ENCODE measurements at places on chromosomes 5 and 9.
A peak's percentile ranks its signal among the peaks of the same experiment; 100 is the strongest.

GRCh38 chr9:15529566-15530324, 19.0 kb upstream of the PSIP1 start:
- no peak for DNase-seq

- DNase-seq = no peak
These were observed 152.3 kb downstream of the HSD17B3 start for GRCh38 chr9:96149533-96150280.

- no peak for DNase-seq
These were observed 64.1 kb downstream of the COL23A1 start for GRCh38 chr5:178525906-178526732.

DNA sequence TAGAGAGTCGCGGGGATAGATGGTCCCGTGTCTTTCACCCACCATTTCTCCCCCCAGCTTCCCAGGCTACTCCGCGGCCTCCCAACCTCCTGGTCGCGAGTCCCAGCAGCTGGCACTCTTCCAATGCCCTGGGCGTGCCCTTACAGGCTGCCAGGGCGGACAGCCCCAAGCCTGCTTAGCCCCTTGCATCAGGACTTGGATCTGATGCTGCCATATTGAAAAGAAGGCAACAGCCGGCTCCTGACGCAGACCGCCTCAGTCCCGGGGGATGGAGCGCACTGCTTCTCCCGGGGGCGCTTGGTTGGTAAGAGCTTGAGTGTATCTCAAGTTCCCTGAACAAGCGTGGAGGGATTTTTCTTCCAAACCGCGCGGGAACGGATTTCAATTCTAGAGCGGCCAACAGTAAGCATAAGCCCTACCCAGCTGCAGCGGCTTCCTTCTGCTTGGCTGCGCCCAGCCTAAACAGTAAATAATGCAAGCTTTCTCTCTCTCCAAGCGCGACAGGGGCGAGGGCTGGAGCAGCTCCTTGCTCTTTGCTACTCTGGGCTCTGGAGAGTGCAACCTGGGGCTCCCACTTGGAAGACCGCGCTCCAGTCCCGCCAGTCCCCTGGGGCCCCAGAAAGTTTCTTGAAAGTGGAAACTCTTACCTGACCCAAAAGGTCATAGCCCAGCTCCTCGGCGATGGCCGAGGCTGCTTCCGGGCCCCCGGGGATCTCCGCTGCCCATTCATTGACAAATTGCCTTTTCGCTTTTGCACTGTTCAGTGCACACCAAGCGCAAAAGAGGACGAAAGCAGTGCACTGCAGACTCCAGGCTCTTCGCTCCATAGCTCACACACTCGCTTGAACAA, 607 bp downstream of the PCSK1 start:
- no peak for DNase-seq

GRCh38 chr5:74281166-74281565, 359.4 kb downstream of the ENC1 start:
- DNase-seq = no peak

- no peak for DNase-seq
These were observed 9.1 kb upstream of the MGAT1 start for GRCh38 chr5:180811623-180812124.

- no peak for DNase-seq
These were observed 36.0 kb downstream of the PRDM6 start for GRCh38 chr5:123124859-123125595.

DNA sequence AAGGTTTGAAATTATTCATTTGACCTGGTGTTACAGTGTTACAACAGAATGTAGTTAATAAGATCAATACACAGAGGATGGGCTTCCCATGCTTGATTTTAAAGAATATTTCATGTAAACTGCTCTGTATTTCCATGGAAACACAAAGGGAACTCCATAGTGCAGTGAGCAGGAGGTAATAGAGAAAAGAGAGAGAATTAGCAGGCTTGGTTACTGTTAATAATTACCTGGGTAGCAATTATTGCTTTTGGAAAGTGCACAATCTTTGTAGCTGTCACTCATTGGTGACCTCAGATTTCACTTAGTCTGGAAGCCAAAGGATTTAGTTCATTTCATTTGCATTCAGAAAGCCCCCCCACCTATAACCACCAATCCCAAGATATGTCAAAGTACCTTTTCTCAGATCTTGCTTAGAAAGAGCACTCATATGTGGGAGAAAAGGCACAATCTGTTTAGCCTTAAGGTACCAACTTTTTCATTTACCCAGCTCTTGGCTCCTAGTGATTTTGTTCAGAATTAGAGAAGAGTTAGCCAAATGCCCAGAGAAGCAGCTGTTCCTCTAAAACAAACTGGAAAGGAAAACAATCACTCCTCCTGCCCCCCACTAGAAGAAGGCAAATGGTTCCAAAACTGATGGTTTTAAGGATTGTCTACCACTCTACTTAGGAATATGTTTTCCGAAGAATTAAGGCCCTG, 234.5 kb upstream of the SLC24A2 start:
- no peak for DNase-seq

DNA sequence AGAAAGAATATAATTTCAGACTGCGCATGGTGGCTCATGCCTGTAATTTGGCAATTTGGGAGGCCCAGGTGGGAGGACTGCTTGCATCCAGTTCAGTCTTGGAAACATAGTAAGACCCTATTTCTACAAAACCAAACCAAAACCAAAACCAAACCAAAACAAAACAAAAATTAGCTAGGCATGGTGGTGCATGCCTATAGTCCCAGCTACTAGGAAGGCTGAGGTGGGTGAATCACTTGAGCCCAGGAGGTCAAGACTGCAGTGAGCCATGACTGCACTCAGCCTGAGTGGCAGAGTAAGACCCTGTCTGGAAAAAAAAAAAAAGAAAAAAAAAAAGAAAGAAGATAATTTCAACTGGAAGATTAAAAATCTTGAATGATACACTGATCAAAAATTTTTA, 137.0 kb upstream of the ACOT12 start:
- no peak for DNase-seq

GRCh38 chr9:84513473-84513872, 156.1 kb upstream of the NTRK2 start:
- DNase-seq = no peak

- DNase-seq = no peak
These were observed 80.1 kb downstream of the FBXW11 start for GRCh38 chr5:171926311-171926710.

DNA sequence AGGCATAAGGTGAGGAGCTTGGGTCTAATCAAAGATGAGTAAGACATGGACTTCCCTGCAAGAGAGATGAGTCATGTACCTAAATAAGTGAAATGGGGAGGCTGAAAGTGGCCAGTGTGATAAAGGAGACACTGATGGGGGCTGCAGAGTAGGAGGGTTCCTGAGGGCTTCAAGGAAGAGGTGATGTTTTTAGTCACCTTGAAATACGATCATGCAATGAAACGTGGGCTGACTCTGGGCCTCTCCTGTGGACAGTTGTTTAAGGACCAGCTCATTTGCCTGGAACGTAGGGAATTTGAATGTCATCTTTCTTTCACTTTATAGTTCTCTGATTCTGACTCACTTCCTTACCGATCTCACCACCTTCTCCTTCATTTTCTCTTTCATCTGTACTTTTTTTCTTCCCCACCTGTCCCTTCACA, 49.6 kb upstream of the CPLX2 start:
- DNase-seq = no peak

GRCh38 chr5:178793696-178794095, 63.2 kb upstream of the ZNF354A start:
- DNase-seq = no peak

DNA sequence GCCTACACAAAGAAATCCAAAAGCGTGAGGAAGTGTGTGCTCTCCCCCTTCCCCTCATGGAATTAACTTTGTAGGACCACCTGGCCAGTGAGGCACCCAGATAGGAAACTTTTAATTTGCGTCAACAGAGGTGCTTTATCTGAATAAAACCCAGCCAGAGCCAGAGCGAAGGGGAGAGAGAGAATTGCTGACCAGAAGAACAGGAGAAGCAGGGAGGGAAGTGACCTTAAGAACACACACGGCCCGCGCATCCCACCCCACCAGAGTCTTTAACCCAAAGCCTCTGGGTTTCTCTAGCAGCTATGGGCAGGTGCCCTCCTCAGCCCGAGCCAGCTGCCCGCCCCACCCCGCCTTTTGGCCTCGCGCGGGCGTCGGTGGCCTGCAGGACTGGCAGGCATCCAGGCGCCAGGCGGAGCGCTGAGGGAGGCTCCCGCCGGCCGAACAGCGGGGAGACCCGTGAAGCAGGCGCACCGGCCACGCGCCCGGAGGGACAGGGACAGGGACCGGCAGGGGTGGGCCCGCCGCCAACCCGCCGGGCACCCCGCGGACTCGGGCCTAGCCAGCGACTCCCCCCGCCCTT, 580 bp downstream of the ERAP1 start:
- peak; percentile 15 for DNase-seq

- no peak for DNase-seq
These were observed 8.0 kb upstream of the REEP5 start for GRCh38 chr5:112930082-112930344.

- DNase-seq = no peak
These were observed 72.4 kb upstream of the FBXW11 start for GRCh38 chr5:172078726-172079345.

DNA sequence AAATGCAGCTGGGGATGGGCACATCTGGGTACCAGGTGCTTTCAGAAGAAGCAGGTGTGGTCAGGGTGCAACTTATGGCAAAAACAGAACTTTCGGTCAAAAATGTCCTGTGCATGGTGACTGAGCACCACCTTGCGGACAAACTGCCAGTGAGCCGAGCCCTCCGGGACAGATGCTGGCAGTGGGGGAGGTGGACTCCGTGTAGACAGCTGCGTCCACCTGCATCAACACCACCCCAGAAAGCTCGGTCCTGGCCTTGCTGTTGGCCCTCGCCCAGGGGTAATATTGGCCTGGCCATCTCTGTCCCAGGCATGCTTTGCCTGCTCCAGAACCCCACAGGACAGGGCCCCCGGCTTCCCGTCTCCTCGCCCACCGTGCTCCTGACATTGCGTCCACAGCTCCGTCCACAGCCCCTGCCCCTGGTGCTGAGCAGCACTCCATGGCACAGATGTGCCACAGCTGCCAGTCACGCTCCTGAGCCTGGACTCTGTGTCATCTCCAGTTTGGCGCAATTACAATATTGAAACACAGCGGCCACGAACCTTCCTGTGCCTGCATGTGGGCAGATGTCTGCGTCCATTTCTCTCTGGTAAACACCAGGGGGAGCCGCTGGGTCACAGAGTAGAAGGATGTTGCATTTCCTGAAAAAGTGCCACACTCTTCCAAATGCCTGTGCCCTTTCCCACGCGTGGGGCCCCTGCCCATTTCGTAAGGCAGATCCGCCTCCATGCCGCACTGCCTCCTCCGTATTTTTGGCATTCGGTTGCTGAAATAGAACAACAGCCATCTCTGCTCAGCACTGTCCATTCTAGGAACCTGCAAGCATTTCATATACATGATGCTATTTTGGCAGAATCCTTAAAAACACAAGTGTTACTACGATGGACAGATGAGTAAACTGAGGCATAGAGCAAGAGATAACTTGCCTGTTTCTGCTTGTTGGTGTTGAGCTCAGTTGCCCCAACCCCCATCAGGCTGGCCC, 33.4 kb upstream of the SLC6A19 start:
- peak; percentile 46 for DNase-seq

GRCh38 chr9:942805-943580, 33.5 kb upstream of the DMRT3 start:
- no peak for DNase-seq

DNA sequence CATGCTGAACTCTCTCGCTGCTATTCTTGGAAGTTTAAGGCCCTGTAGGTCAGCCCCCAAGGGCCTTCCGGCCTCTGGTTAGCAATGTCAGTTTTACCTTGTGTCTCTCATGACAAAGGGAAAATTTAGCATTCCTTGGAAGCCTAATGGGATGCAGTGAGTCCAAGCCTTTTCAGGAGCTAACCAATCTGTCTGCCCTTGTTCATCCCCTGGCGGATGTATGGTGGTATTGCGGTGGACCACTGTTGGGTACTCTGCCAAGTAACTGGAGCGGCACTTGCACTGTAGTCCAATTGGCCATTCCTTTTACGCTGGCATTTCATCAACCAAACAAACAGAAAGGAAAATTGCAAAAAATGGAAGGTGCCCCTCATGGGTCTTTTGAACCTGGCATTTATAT, 318.4 kb upstream of the NMUR2 start:
- DNase-seq = no peak

- no peak for DNase-seq
These were observed 596 bp upstream of the CDC37L1 start for GRCh38 chr9:4678679-4679267.

DNA sequence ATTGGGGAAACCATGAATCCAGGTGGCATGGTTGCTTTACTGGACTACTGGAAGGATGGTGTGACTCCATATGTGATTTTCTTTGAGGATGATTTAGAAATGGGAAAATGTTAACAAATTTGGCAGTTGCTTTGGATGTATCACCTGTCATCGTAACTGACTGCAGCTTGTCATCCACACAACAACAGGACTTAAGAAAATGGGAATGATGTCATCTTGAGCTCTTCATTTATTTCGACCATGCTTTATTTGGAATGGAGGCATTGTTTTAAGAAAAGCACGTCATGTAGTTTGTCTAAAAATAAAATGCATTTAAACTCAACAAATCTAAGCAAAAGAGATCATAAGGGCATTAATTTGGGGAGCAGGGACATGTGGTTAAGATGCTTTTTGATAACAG, 265.0 kb downstream of the GOLPH3 start:
- DNase-seq = no peak

DNA sequence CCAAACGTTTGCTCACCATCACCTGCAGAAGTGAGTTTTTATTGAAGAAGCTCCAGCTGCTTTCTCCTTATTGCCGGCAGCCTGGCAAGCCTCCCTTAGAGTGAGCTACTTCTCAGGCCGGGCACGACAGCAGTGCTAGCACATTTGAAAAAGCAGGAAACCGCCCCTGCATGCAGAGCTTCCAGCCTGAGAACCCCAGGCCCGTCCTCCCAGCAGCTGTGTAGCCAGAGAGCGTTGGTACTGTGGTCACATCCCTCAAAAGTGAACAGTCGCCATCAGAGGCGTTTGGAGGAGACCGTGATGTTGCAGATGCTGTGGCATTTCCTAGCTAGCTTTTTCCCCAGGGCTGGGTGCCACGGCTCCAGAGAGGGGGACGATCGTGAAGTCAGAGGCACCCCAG, 23.5 kb downstream of the SLC25A25 start:
- no peak for DNase-seq

DNA sequence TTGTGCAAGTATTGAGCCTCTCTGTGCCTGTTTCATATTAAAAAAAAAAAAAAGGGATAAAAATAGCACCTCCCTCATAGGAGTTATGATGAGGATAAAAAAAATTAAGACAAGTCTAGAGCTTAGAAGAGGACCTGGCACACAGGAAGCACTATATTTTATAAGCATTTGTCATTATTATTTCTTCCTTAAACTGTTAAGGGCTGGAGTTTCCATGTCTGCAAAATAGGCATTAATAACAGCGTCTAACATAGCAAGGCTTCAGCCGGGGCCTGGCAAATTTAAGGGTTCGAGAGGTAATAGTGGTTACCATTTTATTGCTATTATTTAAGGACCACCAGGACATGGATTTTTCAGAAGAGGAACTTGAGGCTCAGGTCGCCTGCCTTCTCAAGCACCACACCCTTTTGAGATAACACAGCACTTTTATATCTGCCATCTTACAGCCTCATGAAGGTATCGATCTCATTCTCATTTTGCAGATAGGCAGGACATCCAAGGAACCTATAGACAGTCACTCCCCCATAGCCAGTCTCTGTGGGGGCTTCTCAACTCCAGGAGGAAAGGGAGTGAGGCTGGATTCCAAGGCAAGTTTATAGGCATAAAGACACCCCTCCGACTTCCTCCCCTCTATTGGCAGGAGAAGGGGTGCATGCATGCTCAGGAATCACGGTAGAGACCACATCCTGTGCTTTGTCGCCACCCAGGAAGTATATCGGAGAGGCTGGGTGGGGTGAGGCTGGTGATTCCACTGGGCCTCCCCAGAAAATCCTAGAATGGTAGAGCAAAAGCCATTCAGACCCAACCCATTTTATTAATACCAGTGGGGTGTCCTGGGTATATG, 2.4 kb downstream of the ANXA6 start:
- peak; percentile 35 for DNase-seq
